Naive B cell (primary cell): ENCODE measurements at places on chromosomes 1 and 21.

DNA sequence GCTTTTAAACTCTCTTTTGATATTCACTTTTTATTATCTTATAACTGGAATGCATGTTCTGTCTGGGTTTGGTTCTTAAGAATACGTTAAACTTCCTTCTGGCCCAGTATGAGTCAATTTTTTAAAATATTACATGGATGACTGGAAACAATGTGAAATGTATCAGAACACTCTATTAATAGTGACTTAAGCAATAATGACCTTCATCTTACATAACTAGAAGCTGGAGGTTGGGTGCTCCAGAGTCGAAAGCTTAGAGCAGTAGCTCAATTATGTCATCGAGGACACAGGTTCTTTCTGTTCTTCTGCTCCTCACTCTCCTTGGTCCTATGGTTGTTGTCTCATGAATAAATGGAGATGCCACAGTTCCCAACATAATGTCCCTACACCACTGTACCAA, 91.6 kb upstream of the FOXD3 start:
- no peak for DNase-seq

DNA sequence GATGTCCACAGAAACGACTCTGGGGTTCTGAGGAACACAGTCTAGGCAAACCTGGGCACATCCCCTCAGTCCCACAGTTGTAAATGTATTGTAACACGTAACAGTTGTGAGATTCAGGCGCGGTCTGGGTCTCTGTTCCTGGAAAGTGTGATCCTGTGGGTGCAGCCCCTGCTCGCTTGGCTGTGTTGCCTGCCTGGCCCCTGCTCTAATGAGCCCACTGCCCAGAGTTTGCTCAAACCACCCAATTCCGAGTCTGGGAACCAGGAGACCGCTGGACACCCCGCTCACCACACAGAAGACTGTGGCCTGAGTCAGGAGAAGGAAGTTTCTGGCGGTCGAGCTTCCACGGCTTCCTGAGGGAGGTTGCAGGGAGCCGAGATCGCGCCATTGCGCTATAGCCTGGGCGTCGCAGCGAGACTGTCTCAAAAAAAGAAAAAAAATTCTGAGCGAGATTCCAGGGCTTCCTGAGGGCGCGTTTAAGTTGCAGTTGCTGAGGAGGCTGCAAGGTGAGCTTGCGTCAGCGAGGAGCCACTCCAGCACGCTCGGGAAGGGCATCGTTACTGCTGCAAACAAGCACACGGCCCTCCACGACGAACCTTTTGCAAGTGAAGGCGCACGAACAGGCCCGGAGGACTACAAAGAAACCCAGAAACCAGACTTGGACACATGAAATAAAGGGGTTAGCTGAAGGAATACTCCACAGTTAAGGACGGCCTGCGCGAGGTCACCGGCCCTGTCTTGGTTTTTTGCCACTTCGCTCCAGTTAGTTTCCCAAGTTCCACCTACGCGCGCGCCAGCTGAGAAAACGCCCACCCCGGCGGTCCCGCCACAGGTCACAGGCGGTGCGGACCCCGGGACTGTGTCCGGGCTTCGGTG, 1.1 kb downstream of the C21orf58 start:
- DNase-seq: no peak

GRCh38 chr1:113615425-113615824, 143.9 kb downstream of the PHTF1 start:
- DNase-seq: no peak

DNA sequence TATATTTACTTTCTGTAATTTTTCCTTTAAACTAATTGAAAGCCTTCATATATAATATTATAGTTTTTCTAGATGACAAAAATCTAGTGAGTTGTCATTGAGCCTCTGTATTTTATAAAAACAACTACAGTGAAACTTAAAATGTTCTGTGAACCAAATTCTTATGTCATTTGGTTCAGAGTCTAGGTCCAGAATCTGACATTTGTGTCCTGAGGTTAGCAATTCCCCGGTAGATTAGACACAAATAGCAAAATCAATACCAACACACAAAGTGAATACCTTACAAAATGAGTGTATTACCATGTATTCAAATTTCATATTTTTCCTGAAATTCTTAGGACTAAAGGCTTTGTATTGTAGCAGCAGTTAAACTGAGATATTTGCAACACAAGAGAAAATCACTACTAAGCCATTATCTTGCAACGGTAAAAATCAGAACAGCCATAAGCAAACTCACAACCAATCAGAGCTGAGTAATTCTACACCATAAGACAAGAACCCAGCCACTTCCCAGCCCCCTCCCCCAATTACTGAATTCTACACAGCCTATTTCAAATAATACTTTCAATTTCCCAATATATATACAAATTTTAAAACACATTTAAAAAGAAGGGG, 573.5 kb downstream of the SMYD3 start:
- DNase-seq: no peak

- no peak for DNase-seq
Measured at GRCh38 chr1:74772945-74773344, 40.0 kb downstream of the TYW3 start.

- DNase-seq: no peak
Measured at GRCh38 chr1:195019385-195019784, 1588.9 kb downstream of the KCNT2 start.

GRCh38 chr1:69657971-69658370, 90.2 kb downstream of the LRRC7 start:
- no peak for DNase-seq

DNA sequence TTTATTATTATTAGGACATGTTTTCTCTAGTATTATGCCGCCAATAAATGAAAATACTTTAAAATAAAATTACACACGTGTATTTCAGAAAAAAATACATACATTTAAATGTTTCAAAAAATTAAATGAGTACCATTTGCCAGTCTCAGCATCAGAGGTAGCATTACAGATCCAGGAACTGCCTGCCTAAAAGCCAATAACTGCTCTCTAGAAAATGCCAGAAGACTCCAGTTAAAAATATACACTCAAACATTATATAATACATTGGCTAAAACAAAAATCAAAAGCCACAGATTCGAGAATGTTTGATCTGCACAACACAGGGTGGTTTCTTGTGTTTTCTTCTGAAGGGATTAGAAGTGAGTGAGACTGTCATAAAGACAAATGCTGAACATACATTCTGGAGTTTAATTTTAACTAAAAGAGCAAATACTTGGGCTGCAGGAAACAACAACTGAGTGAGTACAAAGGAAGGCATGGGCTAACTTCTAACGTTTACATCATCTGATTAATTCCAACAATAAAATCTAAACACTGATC, 105.5 kb downstream of the RERE start:
- DNase-seq: no peak

DNA sequence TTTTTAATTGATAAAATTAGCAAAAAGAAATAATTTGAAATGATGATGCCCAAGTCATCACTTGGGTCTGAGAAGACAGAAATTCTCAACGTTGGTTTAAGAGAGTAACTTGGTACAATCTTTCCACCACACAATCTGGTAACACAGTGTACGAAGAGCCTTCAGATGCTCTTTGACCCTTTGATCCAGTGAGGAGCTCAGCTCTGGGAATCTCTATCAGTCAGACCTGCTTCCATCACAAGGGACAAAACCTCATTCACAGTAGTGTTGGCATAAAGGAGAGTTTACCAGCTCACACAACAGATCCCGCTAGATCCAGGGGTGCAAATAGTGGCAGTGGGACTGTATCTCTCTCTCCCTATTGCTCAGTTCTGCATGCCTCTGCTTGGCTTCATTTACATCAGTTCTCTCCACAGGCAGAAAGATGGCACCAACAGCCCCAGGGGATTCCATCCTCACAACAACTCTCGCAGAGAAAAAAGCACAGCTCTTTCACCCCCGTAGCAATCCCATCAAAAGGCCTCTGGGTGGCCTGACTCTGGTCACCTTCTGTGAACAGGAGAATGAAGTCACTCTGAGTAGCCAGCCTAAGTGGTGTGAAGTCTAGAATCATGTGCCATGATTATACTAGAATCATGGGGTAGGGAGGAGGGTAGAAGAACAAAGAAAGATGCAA, 119.7 kb downstream of the ZNF281 start:
- DNase-seq: no peak

GRCh38 chr1:29832471-29832870, 596.1 kb downstream of the PTPRU start:
- DNase-seq: no peak

DNA sequence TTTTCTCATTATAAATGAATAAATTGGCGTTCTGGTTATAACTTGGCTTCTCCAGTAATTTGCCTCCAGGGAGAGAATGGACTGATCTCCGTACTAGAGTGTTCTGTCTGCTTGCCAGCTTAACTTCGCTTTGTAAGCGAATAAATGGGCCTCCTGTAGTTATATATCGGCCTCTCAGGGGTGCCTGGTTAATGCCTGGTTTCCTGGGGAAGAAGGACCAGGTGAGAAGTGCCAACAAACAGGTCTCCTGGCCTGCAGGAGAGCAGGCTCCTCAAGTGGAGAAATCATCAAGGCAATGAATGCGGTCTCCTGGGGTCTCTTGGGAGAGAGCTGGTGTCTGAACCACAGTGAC, 107.4 kb upstream of the SERBP1 start:
- DNase-seq: no peak

GRCh38 chr1:226764533-226764932, 25.5 kb upstream of the ITPKB start:
- DNase-seq: no peak

DNA sequence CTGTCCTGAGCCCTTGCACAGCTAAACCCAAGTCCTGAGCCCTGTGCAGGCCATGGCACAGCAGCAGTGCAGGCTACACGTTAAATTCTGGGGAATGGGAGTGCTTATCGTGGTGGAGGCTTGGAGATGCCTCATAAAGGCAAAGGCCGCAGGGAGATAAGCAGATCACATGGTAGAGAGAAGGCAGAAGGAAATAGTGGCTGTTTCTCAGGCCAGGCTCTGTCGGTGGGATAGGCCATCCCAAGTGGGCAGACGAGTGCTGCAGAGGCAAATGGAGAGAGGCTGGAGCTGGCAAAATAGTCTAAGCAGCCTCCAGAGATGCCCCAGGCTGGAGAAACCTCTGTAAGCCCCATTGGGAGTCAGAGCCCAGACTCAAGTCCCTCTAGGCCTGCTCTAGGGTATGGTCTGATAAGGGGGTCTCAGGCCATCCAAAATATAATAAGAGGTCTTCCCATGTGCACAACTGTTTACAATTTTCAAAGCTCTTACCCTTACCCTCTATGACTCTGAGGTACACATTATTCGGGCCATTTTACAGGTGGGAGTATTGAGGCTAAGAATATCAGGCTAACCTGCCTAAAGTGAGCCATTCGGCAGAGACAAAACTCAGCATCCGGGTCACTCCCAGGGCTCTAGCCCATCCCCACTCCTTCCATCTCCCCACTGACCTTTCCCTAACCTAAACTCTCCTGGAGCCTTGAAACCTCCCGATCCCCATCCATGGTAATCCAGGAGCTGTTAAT, 79.6 kb downstream of the NKAIN1 start:
- DNase-seq: no peak

- DNase-seq: peak; percentile 93
Measured at GRCh38 chr1:203006948-203007871, at the start of gene TMEM183A. TMEM183A (plus strand) TSS chr1:203007374; CDS start chr1:203007466, 92 bp downstream.

DNA sequence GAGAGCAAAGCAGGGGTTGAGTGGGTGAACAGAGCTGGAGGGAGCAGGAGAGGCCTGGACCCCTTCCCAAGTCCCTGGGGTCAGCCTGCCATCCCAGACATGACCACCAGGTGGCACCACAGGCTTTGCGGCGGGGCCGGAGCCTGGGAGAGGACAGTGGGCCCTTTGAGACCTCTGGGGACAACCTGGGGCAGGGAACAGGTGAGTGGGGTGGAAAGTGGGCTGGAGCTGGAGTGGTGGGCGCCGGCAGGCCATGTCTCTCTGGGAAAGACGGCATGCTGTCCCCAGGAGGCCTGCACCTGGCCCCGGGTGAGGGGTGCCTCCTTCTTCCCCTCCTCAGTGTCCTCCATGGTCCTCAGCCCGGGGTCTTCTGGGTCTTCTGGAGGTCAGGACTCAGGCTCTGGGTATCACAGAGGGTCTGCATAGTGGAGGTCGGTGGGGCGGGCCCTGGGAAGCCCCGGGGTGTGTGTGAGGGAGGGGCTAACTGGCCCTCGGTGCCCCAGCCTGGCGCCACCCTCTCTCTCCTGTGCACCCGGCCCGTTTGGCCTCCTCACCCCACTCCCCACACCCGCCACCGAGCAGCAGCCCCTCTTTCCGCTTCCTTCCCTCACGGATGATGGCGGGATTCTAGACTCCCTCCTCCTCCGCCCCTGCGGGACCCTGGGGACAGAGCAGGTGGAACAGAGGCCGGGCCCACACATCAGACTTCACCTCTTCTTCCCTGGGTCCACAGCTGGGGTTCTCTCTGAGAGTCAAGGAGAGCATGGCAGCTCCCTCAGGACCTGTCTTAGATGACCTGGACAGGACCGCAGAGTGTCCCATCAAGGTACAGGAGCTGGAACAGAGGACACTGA, 28.5 kb upstream of the PKP1 start:
- DNase-seq: peak; percentile 25

GRCh38 chr1:228542981-228543380, 55.8 kb downstream of the RNF187 start:
- no peak for DNase-seq

DNA sequence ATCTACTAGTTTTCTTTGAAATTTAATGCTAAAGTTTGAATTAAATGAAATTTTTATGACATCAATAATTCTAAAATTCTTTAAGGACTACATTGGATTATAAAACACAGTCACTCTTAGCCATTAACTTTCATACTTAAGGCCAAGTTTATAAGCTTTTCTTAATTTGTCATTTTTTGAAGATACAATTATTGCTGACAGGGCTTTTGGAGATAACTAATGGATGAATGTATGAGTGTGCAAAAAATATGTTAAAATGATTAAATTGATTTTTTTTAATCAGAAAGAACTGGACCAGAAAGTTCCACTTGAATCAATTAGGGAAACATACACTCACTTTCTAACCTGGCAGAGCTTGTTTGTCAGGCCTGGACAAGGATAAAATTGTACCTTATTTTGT, 70.3 kb upstream of the CHODL start:
- DNase-seq: no peak
